ENCODE measurements at places on chromosomes 4 and X. TPM values are rescaled to one million over a fixed set of nuclear protein-coding genes. Genes with fewer than 3 reads are reported as not detected.

Gene ARMCX6
- polyA plus RNA-seq, result 77.4 TPM

Gene PITX2
- polyA plus RNA-seq, result 6.3 TPM

GRCh38 chr4:75030649-75031235 is 97.8 kb downstream of the PARM1 start:
- no peak for DNase-seq

DNA sequence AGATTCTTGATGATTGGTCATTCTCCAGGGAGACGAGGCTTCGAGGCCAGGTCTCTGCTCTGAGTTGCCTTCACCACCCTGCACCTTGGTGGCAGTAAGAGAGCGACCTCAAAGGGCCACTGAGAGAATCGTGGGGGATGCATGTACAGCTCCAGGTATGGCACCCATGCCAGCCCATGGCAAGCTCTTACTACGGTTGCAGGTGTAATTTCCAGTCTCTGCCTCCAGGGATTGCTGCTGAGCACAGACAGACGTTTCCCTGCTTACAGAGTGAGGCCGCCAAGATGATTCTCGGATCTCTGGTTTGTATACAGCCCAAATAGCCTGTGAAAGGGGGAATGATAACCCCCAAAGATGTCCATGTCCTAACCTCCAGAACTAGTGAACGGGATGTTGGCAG is 16.3 kb upstream of the DRD5 start:
- peak; percentile 4 for DNase-seq

- DNase-seq, result no peak
These were observed 92.2 kb upstream of the TRIM2 start for GRCh38 chr4:153112041-153112441.

Data from IMR-90 (cell line).